ENCODE measurements at places on chromosomes 5 and 9. TPM values are rescaled to one million over a fixed set of nuclear protein-coding genes. Genes with fewer than 3 reads are reported as not detected.

Gene TSLP
- 3.8 TPM for total RNA-seq

Gene PCDHGA6
- 1.2 TPM for total RNA-seq

Gene LIFR
- 6.9 TPM for total RNA-seq

Gene KCNT1
- not detected for total RNA-seq

Gene GCNT4
- total RNA-seq: 1.4 TPM

Gene LHX3
- 0.08 TPM for total RNA-seq

Gene NUP188
- total RNA-seq: 43.5 TPM

Gene EGFLAM
- 0.68 TPM for total RNA-seq

Gene ACTL7B
- total RNA-seq: not detected

Gene GRXCR2
- total RNA-seq: not detected

Gene MAMDC4
- total RNA-seq: 1.3 TPM

Gene CCDC192
- total RNA-seq: not detected

Gene ALDOB
- 0.08 TPM for total RNA-seq

Gene UGCG
- total RNA-seq: 61.0 TPM

- no peak for ATAC-seq
Observed at GRCh38 chr5:1239505-1240251, 14.5 kb downstream of the SLC6A18 start.

GRCh38 chr5:1899201-1899600 is 16.5 kb upstream of the IRX4 start:
- no peak for ATAC-seq

GRCh38 chr5:145941096-145941447 is 4.7 kb downstream of the SH3RF2 start:
- peak; percentile 80 for ATAC-seq

DNA sequence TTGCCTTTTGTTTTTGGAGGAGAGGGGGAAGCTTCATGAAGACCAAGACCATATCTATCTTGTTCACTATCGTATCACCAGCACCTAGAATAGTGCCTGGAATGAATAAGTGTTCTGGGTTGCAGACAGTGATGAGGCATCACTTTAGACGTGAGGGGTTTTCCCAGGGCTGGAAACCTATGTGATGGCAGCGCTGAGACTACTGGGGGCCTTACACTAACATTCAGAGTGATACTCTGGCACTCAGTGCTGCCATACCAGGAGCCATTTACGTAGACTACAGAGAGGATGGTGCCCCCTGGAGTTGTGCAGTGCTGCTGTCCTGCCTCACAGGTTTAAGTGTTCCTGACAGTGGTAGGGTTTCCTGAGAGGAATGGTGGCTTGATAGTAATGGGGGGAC is 6.9 kb downstream of the CCL19 start:
- no peak for ATAC-seq

GRCh38 chr5:28046596-28046995 is 1008.2 kb upstream of the CDH9 start:
- no peak for ATAC-seq

DNA sequence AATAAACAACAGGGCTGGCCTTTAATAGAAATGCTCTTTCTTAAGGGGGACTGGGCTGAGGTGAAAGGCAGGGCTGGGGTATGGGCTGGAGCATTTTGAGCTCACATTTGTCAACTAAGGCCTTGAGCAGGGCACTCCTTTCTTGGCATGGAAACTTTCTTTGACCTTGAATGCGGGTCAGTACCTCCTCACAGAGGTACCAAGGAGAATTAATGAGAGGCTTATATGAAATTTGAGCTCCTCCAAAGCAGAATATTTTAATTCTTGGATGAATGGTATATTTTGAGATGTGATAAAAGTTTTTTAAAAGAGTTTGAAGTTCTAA is 3.1 kb downstream of the CYSTM1 start:
- no peak for ATAC-seq

DNA sequence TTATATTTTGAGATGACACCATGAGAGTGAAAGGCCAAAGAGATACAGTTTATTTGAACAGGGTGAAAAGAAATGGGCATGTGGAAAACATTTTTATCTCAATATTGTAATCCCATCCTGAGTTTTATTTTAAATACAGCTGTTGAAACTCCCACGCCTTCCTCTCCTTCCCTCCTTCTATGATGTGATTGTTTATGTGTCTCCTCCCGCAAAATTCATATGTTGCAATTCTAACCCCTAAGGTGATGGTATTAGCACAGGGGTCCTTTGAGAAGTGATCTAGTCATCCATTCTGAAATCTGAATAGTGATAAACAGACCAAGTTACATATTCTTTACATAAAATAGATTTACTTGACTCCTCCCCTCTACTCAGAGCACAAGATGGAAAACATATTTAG is 1275.4 kb upstream of the C9orf72 start:
- no peak for ATAC-seq

GRCh38 chr5:54517512-54518145 is at the start of gene SNX18:
TSS of gene SNX18 (plus strand) at chr5:54517759. CDS start at chr5:54517953, 194 bp downstream.
- peak; percentile 95 for ATAC-seq

GRCh38 chr5:6496636-6497035 is 48.0 kb downstream of the UBE2QL1 start:
- no peak for ATAC-seq

DNA sequence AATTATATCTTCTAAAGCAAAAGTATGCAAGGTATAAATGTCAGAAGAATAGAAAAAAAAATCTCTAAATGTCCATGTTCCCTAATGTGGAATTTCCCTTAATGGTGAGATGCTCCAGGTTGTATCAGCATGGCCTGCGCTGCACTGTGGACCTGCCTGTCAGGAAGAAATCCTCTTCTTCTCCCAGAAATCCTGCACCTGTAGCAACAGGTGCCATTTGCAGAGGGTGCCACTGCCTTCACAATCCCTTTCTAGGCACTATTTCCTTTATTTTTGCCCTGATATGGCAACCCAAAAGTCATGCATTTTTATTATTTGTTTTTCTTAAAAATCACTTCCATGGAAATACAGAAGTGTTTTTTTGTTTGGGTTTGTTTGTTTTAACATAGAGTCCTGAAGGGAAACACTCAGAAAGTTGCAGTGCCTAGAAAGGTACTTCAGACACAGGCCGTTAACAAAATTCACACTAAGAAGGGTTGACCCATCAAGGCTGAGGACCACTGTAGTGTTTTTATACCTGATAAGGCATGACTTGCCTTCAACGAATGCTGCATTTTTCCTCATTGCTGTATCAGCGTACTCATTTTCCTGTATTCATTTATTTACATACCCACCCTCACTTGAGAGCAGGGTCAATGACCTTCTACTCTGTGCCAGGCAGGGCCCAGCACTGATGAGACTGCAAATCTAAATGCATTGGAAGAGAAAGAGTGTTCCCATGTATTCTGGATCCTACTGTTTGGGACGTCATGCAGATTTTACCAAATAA is 177.8 kb downstream of the SNX18 start:
- no peak for ATAC-seq

GRCh38 chr9:112094948-112095681 is 80.0 kb downstream of the SUSD1 start:
- ATAC-seq: no peak

- no peak for ATAC-seq
Observed at GRCh38 chr5:305050-305449, 16.5 kb upstream of the AHRR start.

DNA sequence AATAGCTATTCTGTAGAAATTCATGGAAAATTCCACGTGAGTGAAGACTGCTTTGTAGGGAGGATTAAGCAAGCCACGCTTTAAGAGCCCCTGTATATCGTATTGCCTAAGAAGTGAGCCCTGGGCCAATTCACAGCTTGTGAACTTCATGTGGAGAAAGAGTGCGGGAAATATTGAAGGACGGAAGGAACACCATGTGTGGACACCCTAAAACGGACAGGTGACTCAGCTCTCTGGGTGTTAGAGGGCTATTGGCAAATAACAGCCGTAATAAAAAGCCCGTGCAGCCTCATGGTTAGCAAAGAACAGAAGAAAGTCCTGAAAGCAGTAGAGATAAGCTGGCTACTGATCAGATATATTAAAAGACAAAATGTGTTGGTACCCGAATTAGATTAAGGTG is 26.4 kb downstream of the ZNF366 start:
- ATAC-seq: no peak

DNA sequence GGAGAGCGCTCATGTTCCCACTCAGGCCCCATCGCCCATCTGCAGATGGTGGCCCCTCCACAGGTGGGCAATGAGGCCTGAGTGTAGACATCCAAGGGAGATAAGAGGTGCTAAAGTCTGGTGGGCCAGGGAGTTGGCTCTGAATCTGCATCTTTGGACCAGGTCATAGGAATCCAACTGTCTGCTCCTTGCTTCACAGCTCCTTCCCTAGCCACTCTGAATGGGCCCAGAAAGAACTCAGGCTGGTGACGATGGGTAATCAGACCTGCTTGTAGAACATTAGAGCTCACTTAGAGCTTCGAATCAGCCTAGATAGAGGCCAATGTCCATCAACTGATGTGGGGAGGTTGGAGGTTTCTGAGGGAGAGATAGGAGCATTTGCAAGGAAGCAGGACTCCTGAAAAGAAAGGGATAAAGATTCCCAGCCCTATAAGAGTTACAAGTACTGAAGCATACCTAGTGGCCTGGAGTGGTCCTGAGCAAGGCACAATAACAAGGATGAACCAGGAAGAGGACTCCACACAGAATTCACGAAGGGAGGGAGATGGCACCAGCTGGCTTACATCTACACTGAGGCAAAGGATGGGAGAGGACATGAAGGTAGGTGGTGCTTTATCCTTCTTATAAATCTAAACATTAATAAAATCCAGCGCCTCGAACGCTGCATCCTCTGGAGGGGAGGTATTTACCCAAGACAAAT is 132.8 kb upstream of the ALDH1B1 start:
- no peak for ATAC-seq

GRCh38 chr5:139416651-139417050 is 12.8 kb upstream of the SPATA24 start:
- ATAC-seq: peak; percentile 35

DNA sequence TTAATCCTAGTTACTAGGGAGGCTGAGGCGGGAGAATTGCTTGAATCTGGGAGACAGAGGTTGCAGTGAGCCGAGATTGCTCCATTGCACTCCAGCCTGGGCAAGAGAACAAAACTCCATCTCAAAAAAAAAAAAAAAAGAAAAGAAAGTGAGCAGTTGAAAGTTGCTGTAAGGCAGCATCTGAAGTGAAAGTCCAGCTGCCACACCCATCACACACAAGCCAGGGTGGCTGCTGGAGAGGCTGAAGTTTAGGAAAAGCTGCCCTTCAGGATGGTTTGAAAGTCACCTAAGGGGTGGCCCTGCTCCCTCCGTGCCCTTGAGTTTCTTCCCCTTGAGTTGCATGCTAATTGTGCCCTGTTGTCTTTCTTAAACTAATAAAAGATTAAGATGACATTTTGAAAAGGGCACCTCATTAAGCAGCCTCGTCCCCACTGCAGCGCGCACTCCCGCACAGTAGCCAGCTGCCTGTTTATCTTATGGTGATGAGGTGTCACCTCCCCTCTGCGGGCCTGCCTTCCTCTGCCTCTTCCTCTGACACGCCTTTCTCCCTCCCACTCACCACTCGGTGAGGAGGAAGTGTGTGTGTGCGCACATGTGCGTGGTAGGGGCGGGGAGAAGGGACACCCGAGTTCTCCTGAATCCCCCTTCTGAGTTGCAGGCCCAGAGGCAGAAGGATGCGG is 104.2 kb upstream of the PANK3 start:
- ATAC-seq: no peak

DNA sequence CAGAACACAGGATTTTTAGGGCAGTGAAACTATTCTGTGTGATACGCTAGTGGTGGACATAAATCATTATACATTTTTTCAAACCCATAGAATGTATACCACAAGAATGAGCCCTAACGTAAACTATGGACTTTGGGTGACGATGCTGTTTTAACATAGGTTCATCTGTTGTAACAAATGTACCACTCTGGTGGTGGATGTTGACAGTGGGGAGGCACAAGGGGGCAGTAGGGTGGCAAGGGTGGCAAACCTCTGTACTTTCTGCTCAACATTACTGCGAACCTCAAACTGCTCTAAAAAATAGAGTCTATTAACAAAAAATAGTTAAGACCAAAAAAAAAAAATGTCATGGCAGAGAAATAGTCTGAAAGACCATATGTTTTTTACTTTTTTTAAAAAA is 9.1 kb upstream of the MVB12B start:
- ATAC-seq: no peak

- ATAC-seq: no peak
Observed at GRCh38 chr5:95241635-95242034, 43.3 kb downstream of the MCTP1 start.

- no peak for ATAC-seq
Observed at GRCh38 chr5:167511-167910, 23.8 kb upstream of the LRRC14B start.

DNA sequence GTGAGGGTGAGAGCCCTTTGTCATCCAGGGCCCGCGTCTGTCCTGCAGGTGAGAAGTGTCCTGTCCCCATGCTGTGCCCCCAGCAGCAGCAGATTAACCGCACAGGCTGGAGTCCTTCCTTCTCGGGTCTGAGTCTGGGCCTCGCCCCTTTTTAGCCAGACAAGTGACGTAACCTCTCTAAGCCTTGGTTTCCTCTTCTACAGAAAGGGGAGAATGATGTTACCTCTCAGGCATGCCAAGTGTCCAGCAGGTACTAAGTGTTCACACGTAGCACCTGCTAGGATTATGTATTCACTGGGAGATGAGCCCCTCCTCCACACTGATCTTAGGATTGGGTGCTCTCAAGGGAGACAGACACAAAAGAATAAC is 6.9 kb downstream of the NEURL1B start:
- peak; percentile 93 for ATAC-seq

DNA sequence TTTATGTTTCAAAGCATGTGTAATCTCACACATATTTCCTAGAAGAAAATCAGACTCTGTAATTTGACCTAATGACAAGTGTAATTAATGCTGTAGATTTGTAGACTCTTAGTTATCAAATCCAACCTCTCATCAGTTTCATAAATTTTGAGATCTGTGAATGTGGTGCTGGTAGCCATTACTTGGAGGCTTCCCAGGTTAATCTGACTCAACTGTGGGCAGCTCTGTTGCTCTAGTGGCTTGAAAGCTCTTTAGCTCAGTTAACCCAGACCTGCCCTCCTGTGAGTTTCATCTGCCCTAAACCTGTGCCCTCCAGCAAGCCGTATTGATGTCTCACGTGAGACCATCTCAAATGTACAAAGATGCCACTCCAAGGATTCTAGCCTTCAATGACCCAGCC is 323.4 kb downstream of the FBXL7 start:
- ATAC-seq: no peak

- ATAC-seq: no peak
Observed at GRCh38 chr9:124805186-124805585, 28.3 kb downstream of the OLFML2A start.

- ATAC-seq: no peak
Observed at GRCh38 chr9:87428659-87429058, 69.0 kb upstream of the DAPK1 start.
